NCI-H187 treated with DMSO at 0.1 percent for 48 hours (cell line): ENCODE measurements at places on chromosomes 5 and 9.

GRCh38 chr5:115947260-115947659 lies 15.0 kb upstream of the LVRN start:
- DNase-seq: no peak

DNA sequence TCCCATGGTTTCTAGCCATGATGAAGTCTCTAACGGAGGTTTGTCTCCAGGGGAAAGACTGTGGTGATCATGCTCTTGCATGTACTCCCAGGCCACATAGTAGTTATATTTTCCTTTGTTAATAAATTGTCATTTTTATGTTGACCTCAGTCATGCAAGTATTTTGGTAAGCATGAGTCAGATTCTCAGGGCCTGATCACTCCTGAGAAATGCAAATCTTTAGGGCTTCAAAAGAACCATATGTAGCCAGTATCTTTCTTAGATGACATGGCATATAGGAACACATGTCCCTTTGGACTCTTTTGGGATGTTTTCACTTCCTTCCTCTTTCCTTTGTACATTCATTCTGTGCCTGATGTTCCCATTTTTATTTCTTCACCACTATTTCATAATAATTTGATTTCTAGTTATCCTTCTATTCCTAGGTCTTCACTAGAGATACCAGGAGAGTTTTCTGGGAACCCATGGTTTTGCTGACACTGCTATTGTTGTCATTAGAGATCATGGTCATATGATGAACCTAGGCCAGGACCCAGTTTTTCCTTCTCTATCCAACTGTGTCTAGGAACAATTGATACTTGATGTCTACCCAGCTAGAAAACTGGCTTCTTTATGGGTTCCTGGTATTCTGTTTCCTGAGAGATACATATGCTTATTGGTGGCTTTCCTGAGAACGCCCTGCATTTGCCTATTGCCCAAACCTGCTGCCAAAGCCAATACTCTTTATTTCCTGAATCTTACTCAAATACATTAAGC lies 248.1 kb upstream of the NREP start:
- DNase-seq: no peak

DNA sequence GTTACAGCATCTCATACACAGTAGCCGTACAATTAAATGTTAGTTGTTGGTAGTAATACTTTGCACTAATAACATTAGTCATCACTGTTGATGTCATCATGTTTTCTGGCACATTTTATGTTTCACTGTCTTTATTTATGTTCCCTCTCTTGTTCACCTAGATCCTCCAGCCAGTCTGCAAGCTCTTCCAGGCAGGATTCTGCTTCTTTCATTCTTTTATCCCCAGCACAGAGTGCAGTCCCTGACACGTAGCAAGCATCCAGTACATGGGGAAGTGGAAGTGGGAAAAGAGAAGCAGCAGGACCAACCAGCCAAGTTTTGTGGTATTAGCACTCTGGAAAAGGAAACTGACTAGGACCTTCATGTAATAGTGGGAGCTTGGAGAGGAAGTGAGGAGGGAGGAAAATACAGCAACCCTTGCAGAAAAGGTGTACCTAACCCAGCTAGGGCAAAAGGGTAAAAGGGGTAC lies 89.7 kb upstream of the SLC44A1 start:
- DNase-seq: no peak

DNA sequence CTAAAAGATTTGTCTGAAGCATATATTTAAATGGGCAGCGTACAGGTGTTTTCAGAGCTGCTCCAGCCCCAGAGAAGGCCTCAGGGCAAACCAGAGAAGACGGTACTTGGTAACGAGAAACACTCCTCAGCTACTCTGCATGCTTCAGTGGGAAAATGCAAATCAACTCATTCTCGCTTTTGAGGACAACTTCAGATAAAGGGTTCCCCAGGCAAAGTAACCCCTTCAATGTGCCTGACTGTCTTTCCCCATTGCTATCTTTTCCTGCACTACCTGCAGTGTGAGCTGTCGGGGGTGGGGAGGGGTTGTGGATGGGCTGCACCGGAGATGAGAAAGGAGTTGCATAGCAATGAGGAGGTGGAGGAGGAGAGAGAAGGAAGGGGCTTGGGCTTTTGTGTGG lies 339.7 kb upstream of the CLINT1 start:
- DNase-seq: no peak

- DNase-seq: no peak
Measured at GRCh38 chr5:110105692-110106091, 416.0 kb downstream of the MAN2A1 start.

- no peak for DNase-seq
Measured at GRCh38 chr9:121783521-121784507, 132.4 kb downstream of the DAB2IP start.
